GM23248 (cell line): ENCODE measurements at places on chromosomes 12 and 14. TPM values are rescaled to one million over a fixed set of nuclear protein-coding genes. Genes with fewer than 3 reads are reported as not detected.
A peak's percentile ranks its signal among the peaks of the same experiment; 100 is the strongest.

DNA sequence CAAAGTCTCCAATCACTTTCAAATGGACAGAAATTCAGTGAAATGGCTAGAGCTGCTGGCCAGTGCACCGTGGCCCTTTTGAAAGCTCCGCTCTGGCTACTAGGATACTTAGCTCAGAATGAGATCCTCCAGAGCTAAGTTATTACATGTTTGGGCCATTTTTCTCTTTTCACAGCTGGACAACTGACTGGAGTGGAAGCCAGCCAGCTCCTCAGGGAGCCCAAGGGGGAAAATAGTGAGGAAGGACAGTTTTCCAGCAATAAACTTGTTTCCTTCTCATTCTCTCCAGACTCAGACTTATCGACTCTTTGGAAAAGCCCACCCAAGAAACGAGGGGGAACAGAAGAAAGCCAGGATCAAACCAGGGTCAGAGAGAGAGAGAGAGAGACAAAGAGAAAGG lies 266.0 kb downstream of the KSR2 start:
- no peak for DNase-seq

GRCh38 chr14:38197784-38198335 lies 9.8 kb upstream of the SSTR1 start:
- DNase-seq = peak; percentile 89

DNA sequence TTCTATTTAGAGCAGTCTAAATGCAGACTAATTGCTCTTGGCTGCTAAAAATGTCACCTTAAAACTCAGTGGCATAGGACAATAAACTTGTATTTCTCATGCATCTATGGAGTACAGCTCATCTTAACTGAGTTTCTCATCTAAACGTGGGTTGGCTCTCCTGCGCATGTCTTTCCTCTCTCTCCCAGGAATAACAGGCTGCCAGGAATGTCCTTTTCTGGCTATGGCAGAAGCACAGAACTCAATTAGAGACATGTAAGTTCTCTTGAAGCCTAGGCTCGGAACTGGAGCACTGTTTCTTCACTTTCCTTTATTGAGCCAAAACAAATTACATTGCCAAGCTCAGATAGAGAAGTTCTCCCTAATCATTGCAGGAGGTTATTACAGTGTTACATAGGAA lies 722.3 kb upstream of the FLRT2 start:
- DNase-seq = no peak

DNA sequence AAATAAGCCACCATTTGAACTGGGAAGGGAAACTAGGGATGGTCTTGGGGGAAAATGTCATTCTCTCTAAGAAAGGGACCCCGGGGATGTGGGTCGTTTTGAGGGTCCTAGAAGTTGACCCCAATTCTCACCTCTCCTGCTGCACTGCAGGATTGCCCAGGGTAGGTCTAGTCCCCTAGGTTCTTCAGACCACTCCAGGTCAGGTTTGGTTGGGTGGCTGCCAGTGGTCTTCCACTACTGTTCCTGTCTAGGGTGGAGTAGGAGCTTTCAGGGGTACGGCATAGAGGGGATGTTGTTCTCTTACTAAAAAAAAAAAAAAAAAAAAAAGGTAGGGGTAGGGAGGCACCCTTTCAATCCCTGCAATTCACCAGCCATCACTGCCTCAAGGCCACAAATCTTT lies 7.3 kb downstream of the HOXC8 start:
- DNase-seq = no peak

- DNase-seq = peak; percentile 31
Measured at GRCh38 chr14:78007160-78007559, 163.0 kb upstream of the NRXN3 start.

GRCh38 chr14:76267322-76268046 lies 108.5 kb upstream of the ESRRB start:
- DNase-seq = peak; percentile 57

DNA sequence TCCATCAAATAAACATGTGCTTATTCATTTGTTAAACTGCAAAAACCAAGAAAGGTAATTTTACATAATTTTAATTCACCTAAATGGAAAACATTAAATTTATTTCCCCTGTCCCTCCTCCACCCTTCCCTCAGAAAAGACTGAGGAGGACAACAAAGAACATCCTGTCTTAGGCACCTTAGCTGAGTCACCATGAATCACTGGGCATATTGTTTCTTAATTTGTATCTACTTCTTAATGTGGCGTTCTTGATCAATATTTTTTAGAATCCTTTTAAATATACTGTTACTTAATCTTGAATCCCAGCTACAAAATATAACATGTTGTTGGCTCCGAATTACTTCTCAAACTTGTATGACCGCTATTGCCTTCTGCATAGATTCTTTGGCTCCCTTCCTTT lies 23.5 kb downstream of the SIX6 start:
- DNase-seq = no peak

DNA sequence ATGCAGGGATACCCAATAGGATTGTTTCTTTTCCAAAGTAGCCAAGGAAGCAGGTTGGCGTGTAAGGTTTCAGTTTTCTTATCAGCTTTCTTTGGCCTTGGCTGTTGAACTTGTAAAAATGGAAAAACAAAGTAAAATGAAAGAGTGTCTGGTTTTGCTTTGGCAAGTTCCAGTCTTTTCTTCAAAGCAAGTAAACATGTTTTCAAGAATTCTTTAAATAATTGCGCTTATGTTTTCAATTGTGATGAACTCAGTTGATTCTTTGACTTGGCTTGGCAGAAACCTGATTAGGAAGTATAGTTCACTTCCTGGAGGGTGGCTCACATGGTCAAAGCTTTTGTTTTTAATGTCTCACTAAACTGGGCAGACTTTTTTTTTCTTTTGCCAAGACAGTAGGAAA lies 112.2 kb upstream of the USP44 start:
- DNase-seq = peak; percentile 24

GRCh38 chr12:5433845-5434646 lies 2.1 kb downstream of the NTF3 start:
- no peak for DNase-seq

- no peak for DNase-seq
Measured at GRCh38 chr12:38771871-38772270, 133.5 kb downstream of the CPNE8 start.

GRCh38 chr14:90053044-90053443 lies 8.8 kb upstream of the KCNK13 start:
- DNase-seq = peak; percentile 69

DNA sequence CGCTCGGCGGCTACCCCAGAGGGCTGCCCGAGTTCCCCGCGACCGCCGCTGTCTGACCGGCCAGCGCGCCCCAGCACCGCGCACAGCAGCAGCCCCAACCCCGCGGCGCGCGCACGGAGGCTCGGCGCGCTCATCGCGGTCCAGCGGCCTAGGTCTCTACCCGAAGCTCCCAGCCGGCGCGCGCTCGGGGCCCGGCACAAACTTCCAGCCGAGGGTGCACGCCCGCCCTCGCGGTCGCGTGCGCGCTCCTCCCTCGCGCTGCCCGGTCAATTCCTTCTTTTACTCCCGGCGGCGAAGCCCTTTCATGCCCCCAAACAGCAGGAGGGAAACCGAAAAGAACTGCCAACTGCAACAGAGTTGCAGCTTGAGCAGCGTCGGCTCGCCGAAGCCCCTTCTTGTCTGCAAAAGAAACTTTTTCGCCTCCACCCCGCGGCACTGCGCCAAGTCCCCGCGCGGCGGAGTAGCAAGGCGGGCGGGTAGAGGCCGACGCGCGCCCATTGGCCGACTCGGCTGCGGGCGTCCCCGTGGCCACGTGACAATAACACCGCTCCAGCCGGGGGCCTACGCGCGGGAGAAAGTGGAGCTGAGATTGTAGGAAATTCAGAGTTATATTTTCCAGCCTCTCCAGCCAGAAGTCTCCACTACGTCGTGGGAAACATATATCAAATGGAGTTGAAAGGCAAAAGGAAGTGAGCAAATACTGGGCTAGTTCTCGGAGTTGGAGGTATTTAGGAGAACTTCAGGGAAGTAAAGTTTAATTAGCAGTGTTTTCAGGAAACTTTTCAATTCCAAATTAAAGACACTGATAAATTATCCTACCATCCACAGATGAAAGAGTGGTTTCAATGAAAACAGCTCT lies at the start of gene LRIG3:
TSS of gene LRIG3 (minus strand) at position 403 of the 859 bp plus-strand sequence. CDS start at position 134, 269 bp downstream.
- peak; percentile 97 for DNase-seq

- DNase-seq = no peak
Measured at GRCh38 chr12:24617471-24617870, 331.4 kb downstream of the BCAT1 start.

The POP5 gene
- 63.3 and 68.4 TPM in 2 replicates for polyA plus RNA-seq

The P3H3 gene
- 37.6 and 39.1 TPM in 2 replicates for polyA plus RNA-seq

The RNF212B gene
- not detected in 2 replicates for polyA plus RNA-seq

The C12orf54 gene
- polyA plus RNA-seq = not detected in 2 replicates

The ISCA2 gene
- 58.7 and 60.0 TPM in 2 replicates for polyA plus RNA-seq

The TAS2R42 gene
- not detected in 2 replicates for polyA plus RNA-seq

The TPPP2 gene
- polyA plus RNA-seq = not detected in 2 replicates
